ENCODE measurements at places on chromosomes 4 and X. TPM values are rescaled to one million over a fixed set of nuclear protein-coding genes. Genes with fewer than 3 reads are reported as not detected.
A peak's percentile ranks its signal among the peaks of the same experiment; 100 is the strongest.

DNA sequence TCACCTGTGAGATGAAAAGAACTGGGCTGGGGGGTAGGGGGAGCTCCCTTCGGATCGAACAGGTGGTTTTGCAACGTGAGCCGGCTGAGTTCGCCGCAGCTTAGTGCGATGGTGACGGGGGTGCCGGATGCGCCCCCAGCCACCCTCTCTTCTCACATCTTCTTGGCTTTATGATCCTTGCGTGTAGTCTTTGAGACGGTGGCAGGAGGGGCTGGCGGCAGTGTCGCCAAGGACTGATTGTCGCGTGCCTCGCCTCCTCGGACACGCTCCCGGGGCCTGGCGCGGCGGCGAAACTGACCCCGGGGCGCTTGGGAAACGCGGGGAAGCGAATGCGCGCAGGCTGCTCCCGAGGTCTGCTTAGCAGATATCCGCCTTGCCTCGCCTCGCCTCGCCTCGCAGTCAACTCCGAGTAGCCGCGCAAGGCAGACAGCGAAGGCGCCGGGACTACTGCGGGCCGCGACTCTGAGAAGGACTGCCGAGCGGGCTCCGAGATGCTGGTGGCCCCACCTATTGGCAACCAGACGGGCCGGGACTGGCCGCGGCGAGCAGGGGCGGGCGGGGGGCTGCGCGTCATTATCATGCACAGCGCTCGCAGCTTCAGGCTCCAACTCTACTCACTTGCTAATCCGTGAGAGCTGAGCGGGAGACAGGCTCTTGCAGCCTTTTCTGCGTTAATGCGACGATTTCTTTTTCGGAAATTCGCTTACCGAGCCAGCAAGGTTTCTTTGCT is 1.5 kb downstream of the GRID2 start:
- H3K4me3 ChIP-seq, result peak overlapping the region; percentile 33
- DNase-seq, result peak; percentile 79
- no peaks in the 10 kb centered on the region for H3K36me3 ChIP-seq
- H3K27me3 ChIP-seq, result no peaks in the 10 kb centered on the region
- H3K4me1 ChIP-seq, result no peaks in the 10 kb centered on the region
- H3K27ac ChIP-seq, result no peak overlapping the region

- H3K4me1 ChIP-seq, result no peaks in the 10 kb centered on the region
- peaks cover 1% of the 10 kb centered on the region for H3K27me3 ChIP-seq
- no peaks in the 10 kb centered on the region for H3K36me3 ChIP-seq
- no peak for DNase-seq
- H3K4me3 ChIP-seq, result no peak overlapping the region
These were observed 96.4 kb downstream of the ANXA10 start for GRCh38 chr4:168188754-168189153.

Gene STATH
- total RNA-seq, result not detected

Gene CDX4
- not detected for total RNA-seq

Gene SYTL4
- total RNA-seq, result 12.6 TPM

- no peak for DNase-seq
- no peak overlapping the region for H3K27ac ChIP-seq
- H3K36me3 ChIP-seq, result no peaks in the 10 kb centered on the region
- H3K27me3 ChIP-seq, result no peaks in the 10 kb centered on the region
- H3K4me1 ChIP-seq, result peaks cover 12% of the 10 kb centered on the region
These were observed 44.9 kb downstream of the SH3RF1 start for GRCh38 chr4:169225812-169226211.

Gene NAA11
- total RNA-seq, result not detected

Gene AWAT2
- not detected for total RNA-seq

DNA sequence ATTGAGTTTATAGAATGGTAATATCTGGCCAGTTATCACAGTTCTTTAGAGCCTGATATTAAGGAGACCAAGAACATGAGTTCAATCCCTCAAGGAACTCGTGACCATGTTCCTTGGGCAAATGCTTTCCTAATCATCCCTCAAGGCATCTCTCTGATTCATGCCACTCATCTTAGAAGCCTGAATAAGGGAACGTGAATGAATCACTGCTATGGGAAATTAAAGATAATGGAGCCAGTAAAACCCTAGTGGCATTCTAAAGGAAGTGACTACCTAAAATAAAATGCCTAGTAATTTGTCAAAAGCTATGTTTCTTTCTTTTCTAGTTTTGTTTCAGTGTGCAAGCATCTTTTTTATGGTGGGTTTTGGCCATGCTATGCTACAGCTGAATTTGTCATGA is 1161.3 kb downstream of the C4orf33 start:
- no peaks in the 10 kb centered on the region for H3K36me3 ChIP-seq
- no peak overlapping the region for H3K4me3 ChIP-seq
- H3K4me1 ChIP-seq, result no peaks in the 10 kb centered on the region

DNA sequence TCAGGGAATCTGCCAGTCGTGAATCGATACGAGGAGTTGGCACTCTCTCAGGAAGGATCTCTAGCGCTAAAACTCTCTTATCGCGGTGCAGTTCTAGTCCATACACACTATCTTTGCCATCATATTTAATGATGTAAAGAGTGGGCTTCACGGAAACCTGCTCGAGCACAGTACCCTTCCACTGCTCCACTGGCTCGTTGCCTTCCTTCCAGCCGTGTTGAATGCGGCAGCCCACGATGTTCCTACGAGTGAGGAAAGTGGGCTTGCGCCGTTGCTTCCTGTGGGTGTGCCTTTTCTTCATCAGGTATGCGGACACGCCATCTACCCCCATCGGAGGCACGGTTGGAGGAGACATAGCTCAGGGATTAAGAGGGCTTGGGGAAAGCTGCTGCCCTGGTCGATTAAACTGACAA is 661 bp downstream of the SPIN4 start:
- no peaks in the 10 kb centered on the region for H3K36me3 ChIP-seq
- H3K27me3 ChIP-seq, result no peaks in the 10 kb centered on the region
- H3K4me3 ChIP-seq, result peak overlapping the region; percentile 49
- no peak overlapping the region for H3K27ac ChIP-seq
- H3K4me1 ChIP-seq, result no peaks in the 10 kb centered on the region
- peak; percentile 52 for DNase-seq

Gene PDCL2
- not detected for total RNA-seq

DNA sequence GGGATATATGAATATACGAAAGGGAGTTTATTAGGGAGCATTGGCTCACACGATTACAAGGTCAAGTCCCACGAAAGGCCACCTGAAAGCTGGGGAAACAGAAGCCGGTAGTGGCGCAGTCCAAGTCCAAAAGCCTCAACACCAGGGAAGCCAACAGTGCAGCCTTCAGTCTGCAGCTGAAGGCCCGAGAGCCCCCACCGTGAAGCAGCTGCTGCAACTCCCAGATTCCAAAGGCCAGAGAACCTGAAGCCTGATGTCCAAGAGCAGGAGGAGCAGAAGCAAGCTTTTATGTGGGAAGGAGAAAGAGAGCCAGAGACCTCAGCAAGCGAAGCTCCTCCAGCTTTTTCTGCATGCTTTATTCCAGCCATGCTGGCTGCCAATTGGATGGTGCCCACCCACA is 275.8 kb downstream of the PTTG2 start:
- no peak overlapping the region for H3K27ac ChIP-seq
- no peaks in the 10 kb centered on the region for H3K4me1 ChIP-seq
- no peak for DNase-seq
- no peaks in the 10 kb centered on the region for H3K27me3 ChIP-seq

- H3K36me3 ChIP-seq, result no peaks in the 10 kb centered on the region
- no peaks in the 10 kb centered on the region for H3K4me1 ChIP-seq
- no peak overlapping the region for H3K4me3 ChIP-seq
- no peaks in the 10 kb centered on the region for H3K27me3 ChIP-seq
- no peak overlapping the region for H3K27ac ChIP-seq
These were observed 187.0 kb downstream of the NLGN4X start for GRCh38 chrX:6041630-6042029.

- no peaks in the 10 kb centered on the region for H3K36me3 ChIP-seq
- no peaks in the 10 kb centered on the region for H3K27me3 ChIP-seq
- H3K4me3 ChIP-seq, result no peak overlapping the region
- no peak for DNase-seq
- H3K27ac ChIP-seq, result no peak overlapping the region
- H3K4me1 ChIP-seq, result no peaks in the 10 kb centered on the region
These were observed 165.3 kb downstream of the GLRA2 start for GRCh38 chrX:14694611-14695010.

- H3K4me1 ChIP-seq, result no peaks in the 10 kb centered on the region
- no peaks in the 10 kb centered on the region for H3K27me3 ChIP-seq
- no peak overlapping the region for H3K4me3 ChIP-seq
- no peak overlapping the region for H3K27ac ChIP-seq
- no peak for DNase-seq
These were observed 318.6 kb upstream of the CASK start for GRCh38 chrX:42242004-42242403.

DNA sequence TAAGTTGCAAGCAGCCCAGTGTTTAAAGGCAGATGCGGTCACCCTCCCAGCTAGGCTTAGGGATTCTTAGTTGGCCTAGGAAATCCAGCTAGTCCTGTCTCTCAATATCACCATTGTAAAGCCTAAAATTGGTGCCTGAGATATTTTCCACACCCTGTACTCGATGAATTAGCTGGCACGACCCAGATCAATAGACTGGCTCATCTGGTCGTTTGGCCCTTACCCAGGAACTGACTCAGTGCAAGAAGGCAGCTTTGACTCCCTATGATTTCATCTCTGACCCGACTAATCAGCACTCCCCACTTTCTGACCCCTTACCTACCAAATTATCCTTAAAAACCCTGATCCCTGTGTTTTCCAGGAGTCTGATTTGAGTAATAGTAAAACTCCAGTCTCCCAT is 384.9 kb upstream of the SLC7A11 start:
- no peak overlapping the region for H3K27ac ChIP-seq
- no peaks in the 10 kb centered on the region for H3K27me3 ChIP-seq
- H3K4me1 ChIP-seq, result no peaks in the 10 kb centered on the region

DNA sequence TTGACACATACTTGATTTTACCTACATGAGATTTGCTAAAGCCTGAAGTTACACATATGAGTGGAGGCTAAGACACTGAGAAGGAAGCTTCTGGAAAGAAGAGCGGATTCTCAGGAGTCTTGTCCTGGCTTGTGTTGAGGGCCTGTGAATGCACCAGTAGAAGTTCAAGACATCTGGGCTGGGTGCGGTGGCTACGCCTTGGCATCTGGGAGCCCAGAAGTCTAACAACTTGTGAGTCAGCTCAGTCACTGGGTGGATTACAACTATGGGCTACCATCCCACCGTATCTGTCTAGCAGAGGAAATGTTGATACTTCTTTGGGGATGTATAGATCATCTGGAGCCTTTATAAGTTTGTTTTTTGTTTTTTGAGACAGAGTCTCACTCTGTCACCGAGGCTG is 375.6 kb upstream of the SMIM31 start:
- H3K36me3 ChIP-seq, result no peaks in the 10 kb centered on the region
- DNase-seq, result no peak
- H3K4me1 ChIP-seq, result no peaks in the 10 kb centered on the region

Gene HS6ST2
- total RNA-seq, result 0.09 TPM

- no peaks in the 10 kb centered on the region for H3K36me3 ChIP-seq
- H3K4me1 ChIP-seq, result no peaks in the 10 kb centered on the region
- H3K27ac ChIP-seq, result no peak overlapping the region
- H3K4me3 ChIP-seq, result no peak overlapping the region
- no peaks in the 10 kb centered on the region for H3K27me3 ChIP-seq
These were observed 119.4 kb downstream of the AKAP4 start for GRCh38 chrX:50081282-50081889.

Gene ART3
- 0.81 TPM for total RNA-seq

Gene ADGRL3
- 110 TPM for total RNA-seq

- no peak overlapping the region for H3K27ac ChIP-seq
- no peaks in the 10 kb centered on the region for H3K27me3 ChIP-seq
- no peak for DNase-seq
- H3K4me1 ChIP-seq, result no peaks in the 10 kb centered on the region
These were observed 208.4 kb downstream of the GASK1B start for GRCh38 chr4:157964463-157964862.

Gene EVC2
- total RNA-seq, result 16.0 TPM

DNA sequence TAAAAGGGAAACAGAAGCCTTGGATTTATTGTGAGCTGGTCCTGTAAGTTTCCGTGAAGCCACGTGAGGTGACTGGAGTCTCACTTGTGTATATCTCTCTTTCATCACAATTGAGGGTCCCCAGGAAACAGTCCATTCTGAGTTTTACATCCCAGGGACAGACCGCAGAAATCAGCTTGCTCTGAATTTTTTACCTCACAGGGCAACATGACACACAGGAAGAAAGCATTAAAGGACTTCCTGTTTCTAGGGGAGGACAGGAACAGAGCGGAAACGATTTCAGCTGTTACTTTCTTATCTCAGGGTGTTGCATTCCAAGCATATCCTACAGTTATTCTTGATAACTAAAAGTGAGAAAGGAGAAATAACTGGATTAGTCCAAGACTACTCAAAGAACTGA is 553.5 kb downstream of the TRAM1L1 start:
- H3K27ac ChIP-seq, result no peak overlapping the region
- no peaks in the 10 kb centered on the region for H3K4me1 ChIP-seq
- H3K27me3 ChIP-seq, result no peaks in the 10 kb centered on the region
- no peak overlapping the region for H3K4me3 ChIP-seq
- no peaks in the 10 kb centered on the region for H3K36me3 ChIP-seq

DNA sequence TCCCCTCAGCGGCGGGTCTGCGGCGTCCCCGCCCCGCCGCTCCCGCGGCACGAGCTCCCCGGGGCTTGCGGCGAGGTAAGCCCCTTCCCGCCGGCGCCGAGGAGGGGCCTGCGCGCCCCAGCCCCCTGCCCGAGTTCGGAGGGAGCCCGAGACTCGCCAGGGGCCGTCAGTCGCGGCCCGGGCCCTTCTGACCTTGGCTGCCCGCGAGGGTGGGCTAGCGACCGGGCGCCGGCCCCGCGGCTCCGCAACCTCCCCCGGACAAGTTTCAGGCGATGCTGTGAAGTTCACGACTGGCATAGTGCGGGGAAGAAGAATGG is 554 bp downstream of the CDKL5 start:
- no peak overlapping the region for H3K27ac ChIP-seq
- peak overlapping the region; percentile 47 for H3K4me3 ChIP-seq
- no peak for DNase-seq
- H3K27me3 ChIP-seq, result no peaks in the 10 kb centered on the region
- no peaks in the 10 kb centered on the region for H3K4me1 ChIP-seq
- H3K36me3 ChIP-seq, result no peaks in the 10 kb centered on the region

DNA sequence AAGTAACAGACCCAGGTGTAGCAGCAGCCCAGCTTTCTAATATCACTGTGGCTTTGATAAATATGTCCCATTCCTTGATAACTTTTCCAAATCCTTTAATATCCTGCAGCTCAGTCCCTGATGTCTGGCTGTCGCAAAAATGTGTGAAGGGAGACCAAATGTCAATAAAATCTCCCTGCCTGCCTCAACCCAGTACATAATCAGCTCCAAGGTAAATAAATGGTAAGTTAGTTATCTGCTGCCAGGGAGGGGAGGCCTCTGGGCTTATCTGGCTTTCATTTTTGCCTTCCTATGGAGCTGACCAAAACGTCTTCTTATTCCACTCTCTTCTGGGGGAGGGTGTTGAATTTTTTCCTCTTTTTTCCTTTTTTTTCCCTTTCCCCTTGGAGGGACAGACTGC is 630.6 kb downstream of the MID1IP1 start:
- no peak overlapping the region for H3K27ac ChIP-seq
- H3K4me1 ChIP-seq, result no peaks in the 10 kb centered on the region
- H3K36me3 ChIP-seq, result no peaks in the 10 kb centered on the region
- H3K27me3 ChIP-seq, result no peaks in the 10 kb centered on the region
- H3K4me3 ChIP-seq, result no peak overlapping the region
- DNase-seq, result no peak

- no peak overlapping the region for H3K27ac ChIP-seq
- H3K4me1 ChIP-seq, result peaks cover 6% of the 10 kb centered on the region
- no peaks in the 10 kb centered on the region for H3K27me3 ChIP-seq
These were observed 193.5 kb downstream of the PDGFC start for GRCh38 chr4:156778093-156778492.

Data from aorta (tissue), 5 donors.